Stimulated activated CD8-positive, alpha-beta memory T cell treated with anti-CD3 and anti-CD28 coated beads, Interleukin-2, amount 100 ng/mL, for 1 hour (primary cell): ENCODE measurements at places on chromosomes 2 and 18.

GRCh38 chr2:236960531-236960930 is 125.2 kb upstream of the COPS8 start:
- no peak for DNase-seq

GRCh38 chr2:64262071-64262470 is 117.9 kb upstream of the PELI1 start:
- DNase-seq: no peak

- no peak for DNase-seq
These were observed 97.2 kb downstream of the PIK3C3 start for GRCh38 chr18:42052122-42052708.

GRCh38 chr2:160379399-160379798 is 114.2 kb downstream of the RBMS1 start:
- DNase-seq: no peak

- no peak for DNase-seq
These were observed 76.7 kb upstream of the SALL3 start for GRCh38 chr18:78902795-78903435.

GRCh38 chr18:23662309-23663263 is at the start of gene ANKRD29:
TSS of gene ANKRD29 (minus strand) at chr18:23662911. CDS start at chr18:23662730, 181 bp downstream.
- peak; percentile 18 for DNase-seq

DNA sequence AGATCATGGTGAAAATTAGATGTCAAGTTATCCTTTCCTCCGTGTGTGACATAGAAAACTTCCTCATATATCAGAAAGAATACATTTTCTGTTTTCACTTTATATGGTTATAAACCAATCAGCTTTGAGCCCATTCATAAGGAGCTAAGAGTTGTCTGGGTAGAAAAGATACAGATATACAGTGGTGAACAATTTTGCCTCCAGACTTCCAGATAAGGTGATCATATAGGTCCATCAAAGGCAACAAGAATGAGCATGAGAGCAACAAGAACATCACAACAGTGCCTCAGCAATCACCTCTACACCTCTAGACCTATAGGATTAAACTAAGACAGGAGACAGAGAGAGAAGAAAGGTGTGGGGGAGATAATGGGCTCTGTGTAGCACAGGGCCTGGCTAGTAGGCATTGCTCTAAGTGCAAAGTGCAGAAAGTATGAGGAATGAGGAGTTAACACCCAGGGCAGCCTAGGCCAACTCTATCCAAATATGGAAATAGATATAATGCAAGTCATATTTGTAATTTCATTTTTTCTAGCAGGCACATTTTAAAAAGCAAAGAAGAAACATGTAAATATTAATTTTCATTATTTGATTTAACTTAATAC is 8.3 kb downstream of the TNP1 start:
- DNase-seq: no peak

DNA sequence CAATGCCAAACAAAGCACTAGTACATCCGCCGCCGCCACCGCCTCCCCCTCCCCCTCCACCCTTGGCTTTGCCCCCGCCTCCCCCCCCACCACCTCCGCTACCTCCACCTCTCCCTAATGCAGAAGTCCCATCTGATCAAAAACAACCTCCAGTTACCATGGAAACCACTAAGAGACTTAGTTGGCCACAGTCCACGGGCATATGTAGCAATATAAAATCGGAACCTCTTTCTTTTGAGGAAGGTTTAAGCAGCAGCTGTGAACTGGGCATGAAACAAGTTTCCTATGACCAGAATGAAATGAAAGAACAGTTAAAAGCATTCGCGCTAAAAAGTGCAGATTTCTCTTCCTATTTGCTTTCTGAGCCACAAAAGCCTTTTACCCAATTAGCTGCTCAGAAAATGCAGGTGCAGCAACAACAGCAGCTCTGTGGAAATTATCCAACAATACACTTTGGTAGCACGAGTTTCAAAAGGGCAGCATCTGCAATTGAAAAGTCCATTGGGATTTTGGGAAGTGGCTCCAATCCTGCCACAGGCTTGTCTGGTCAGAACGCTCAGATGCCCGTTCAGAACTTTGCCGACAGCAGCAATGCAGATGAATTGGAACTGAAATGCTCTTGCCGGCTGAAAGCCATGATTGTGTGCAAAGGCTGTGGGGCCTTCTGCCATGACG is 168.0 kb downstream of the ASXL3 start:
- no peak for DNase-seq

DNA sequence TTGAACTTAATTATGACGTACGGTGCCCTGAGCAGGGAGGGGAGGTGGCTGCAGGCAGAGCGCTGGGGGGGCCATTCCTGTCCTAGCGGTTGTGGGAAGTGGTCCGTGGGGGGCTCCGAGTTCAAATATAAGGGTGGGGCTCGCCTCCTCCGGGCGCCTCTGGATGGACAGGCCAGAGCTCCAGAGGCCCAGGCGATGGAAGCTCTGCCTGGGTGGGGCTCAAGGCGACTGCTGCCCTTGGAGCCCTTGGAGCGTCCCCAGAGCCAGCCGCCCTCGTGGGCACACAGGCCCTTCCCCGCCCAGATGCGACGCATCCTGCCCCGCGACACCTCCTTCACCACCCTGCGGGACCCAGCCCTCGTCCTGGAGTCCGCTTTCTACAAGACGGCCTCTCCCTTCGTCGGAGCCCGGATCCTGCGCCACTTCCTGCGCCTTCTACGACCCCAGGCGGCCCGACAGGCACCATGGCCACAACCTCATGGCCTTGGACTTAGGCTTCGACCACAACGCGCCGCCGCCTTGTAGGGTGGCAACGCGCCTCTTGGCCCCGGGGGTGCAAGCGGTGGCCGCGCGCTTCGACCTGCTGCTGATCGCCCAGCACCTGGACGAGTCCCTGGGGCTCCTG is 10.5 kb downstream of the AQP12B start:
- no peak for DNase-seq

GRCh38 chr2:112877423-112877822 is 33.5 kb upstream of the IL37 start:
- no peak for DNase-seq

- no peak for DNase-seq
These were observed 11.3 kb upstream of the DES start for GRCh38 chr2:219406861-219407230.

GRCh38 chr2:112827604-112828185 is 8.9 kb downstream of the IL1B start:
- no peak for DNase-seq

DNA sequence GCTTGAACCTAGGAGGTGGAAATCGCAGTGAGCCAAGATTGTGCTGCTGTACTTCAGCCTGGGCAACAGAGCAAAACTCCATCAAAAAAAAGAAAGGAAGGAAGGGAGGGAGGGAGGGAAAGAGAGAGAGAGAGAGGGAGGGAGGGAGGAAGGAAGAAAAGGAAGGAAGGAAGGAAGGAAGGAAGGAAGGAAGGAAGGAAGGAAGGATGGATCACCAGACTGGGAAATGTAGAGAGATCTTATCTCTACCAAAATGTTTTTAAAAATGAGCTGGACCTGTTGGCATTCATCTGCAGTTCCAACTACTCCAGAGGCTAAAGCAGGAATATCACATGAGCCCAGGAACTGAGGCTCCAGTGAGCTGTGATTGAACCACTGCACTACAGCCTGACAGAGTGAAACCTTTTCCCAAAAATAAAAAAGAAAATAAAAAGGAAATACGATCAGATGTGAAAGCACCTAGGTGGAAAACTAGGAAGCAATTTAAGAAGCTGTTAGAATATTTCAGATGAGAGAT is 239.4 kb downstream of the CDH7 start:
- no peak for DNase-seq

- no peak for DNase-seq
These were observed 86.5 kb upstream of the RAB12 start for GRCh38 chr18:8522756-8523155.

GRCh38 chr2:42777883-42778805 is 14.2 kb upstream of the OXER1 start:
- DNase-seq: no peak

DNA sequence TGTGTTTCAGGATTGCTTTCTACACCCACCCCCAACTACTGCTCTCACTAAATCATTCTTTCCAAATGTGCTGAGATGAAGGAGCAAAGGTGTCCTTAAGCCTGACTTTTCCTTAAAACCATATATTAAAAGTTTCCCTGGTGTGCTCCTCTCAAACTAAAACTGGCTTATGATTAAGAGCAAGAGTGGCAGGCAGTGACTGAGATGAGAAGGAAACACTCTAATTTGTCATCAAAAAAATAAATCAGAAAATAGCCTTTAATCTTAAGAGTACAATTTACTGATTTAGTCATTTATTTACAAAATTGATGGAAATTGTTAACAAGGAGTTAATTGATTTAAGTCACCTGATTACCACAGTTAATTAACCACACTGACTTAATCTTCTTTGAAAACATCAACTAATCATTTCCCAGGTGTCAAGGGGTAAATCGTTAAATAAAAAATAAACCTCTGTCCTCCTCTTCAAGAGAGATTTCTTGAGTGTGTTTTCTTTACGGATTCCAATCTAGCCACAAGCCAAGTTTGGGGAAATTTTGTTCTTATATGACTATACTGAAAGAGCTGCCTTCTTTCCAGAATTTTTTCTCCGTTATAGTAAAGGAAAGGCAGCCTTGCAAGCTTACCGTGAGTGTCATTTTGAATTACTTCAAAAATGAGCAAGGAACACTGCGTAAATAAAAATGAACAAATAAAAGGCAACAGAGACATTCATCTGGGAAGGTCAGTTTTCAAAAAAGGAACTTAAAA is 17.4 kb downstream of the LRP2 start:
- DNase-seq: no peak

GRCh38 chr18:66999003-66999402 is 395.1 kb upstream of the CDH19 start:
- no peak for DNase-seq

- DNase-seq: no peak
These were observed 57.4 kb downstream of the SP100 start for GRCh38 chr2:230473378-230473777.

DNA sequence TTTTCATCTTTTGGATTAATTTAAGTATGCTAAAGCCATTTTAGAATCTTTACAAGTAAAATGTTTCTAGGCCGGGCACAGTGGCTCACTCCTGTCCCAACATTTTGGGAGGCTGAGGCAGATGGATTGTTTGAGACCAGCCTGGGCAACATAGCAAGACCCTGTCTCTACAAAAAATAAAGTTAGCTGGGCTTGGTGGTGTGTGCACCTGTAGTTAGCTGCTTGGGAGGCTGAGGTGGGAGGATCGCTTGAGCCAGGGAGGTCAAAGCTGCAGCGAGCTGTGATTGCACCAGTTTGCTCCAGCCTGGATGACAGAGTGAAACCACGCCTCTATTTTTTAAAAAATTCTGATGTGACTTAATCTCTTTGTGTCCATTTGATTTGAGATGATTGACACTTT is 3.9 kb downstream of the PPM1B start:
- no peak for DNase-seq

GRCh38 chr2:73870084-73870483 is 22.7 kb upstream of the ACTG2 start:
- DNase-seq: no peak

DNA sequence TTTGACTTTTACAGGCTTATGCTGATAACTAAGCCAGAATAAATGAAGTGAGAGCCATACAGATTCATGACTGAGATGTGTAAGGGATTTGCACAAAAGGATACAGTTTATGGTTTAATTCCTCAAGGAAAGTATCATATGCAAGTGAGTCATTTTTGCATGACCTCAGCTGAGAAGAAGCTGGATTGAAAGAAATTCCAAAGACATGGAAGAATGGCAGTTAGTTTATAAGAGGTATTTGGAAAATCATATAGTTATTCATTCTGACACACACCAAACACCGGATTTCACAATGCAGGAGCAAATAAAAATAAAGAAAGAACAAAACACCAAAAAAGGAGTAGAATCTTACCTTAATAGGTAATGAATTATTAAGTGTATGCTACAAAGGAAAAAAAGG is 83.2 kb upstream of the RND3 start:
- no peak for DNase-seq

DNA sequence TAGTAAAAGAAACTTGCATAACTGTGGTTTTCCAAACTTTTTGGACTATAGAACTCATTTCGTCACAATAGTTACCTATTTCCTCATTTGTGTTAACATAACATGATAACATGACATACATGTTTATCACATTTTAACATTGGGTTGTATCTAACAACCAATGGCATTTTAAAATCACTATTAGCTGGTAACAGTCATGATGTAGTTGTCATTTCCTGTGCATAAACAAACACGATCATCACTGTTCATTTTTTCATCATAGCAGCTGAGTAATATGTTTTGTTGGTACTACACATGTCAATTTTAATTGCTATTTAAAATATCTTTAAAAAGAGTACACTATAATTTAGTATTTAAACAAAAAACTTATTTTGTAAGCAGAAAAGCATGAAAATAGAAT is 402.4 kb downstream of the SATB2 start:
- DNase-seq: no peak

- no peak for DNase-seq
These were observed 25.7 kb downstream of the GALNT14 start for GRCh38 chr2:31112544-31112943.

DNA sequence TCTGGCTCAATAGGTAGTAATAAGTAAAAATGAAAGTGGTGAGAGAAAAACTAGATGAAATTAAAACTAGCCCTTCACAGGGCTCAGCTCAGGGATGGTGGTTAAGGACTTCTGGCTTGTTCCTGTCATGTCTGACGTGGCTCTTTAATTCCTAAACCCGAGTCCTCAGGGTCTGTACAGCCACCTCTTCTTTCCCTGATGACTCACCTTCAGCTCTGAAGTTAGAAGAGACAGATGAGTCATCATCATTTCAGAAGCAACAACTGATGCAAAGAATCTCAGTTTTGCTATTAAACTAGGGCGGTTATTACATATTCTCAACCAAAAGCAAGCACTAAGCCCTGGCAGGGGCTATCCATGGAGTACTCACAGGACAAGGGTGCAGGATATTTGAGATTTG is 24.0 kb upstream of the ITGB6 start:
- DNase-seq: no peak

- no peak for DNase-seq
These were observed 202.4 kb upstream of the SIX2 start for GRCh38 chr2:45211636-45212035.

- DNase-seq: no peak
These were observed 138.9 kb upstream of the PELI1 start for GRCh38 chr2:64283006-64283570.

GRCh38 chr2:1082456-1083205 is 132.0 kb downstream of the SNTG2 start:
- DNase-seq: no peak
